CD4-positive, CD25-positive, alpha-beta regulatory T cell (primary cell): ENCODE measurements at places on chromosomes 2 and 18.

DNA sequence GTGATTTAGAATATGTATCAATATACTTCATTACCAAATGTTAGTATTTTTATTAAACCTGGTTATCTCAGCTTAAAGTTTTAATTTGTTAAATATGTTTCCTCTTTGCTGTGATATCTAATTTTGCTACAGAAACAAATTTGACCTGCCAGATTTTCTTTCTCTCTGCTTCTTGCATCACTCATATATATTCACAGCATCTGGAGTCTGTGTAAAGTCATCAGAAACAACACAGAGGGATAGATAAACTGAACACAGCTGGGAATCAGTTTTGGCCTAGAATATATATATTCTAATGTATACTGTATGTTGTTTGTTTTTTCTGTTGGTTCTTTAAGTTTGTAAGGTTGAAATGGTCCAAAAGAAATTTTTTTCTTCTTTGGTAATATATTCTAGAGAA is 8.5 kb downstream of the PSMD14 start:
- H3K4me3 ChIP-seq = no peak overlapping the region
- DNase-seq = no peak
- no peak overlapping the region for H3K27ac ChIP-seq
- no peaks in the 10 kb centered on the region for H3K27me3 ChIP-seq

GRCh38 chr2:37111958-37112357 is 27.6 kb downstream of the GPATCH11 start:
- H3K4me3 ChIP-seq = no peak overlapping the region
- no peaks in the 10 kb centered on the region for H3K27me3 ChIP-seq
- H3K27ac ChIP-seq = no peak overlapping the region
- DNase-seq = no peak

GRCh38 chr2:218877891-218878290 is 2.8 kb upstream of the WNT10A start:
- DNase-seq = no peak
- peaks cover 9% of the 10 kb centered on the region for H3K27me3 ChIP-seq
- H3K27ac ChIP-seq = no peak overlapping the region
- H3K36me3 ChIP-seq = no peaks in the 10 kb centered on the region
- no peak overlapping the region for H3K4me3 ChIP-seq
- H3K4me1 ChIP-seq = peaks cover 54% of the 10 kb centered on the region

DNA sequence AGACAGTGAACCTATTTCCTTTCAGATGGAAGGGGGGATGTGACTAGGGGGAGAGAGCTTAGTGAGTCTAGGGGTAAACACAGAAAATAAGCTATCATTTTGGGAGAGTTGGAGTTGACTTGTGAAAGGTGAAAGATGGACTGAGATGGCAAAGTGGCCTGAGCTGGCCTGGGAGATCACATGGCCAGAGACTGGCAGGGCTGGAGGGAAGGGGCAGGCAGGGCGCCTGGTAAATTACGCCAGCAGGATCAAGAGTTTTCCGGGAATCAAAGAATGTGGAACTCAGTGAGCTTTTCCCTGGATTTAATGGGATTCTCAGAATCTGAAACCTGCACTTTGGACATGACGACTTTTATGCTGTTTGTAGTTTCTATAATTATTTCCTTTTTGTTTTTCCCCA is 841 bp upstream of the CFAP65 start:
- no peak overlapping the region for H3K27ac ChIP-seq
- H3K27me3 ChIP-seq = peaks cover 32% of the 10 kb centered on the region
- H3K36me3 ChIP-seq = no peaks in the 10 kb centered on the region
- peaks cover 4% of the 10 kb centered on the region for H3K4me1 ChIP-seq
- no peak for DNase-seq

GRCh38 chr2:115162494-115163293 is 720.3 kb downstream of the DPP10 start:
- H3K4me1 ChIP-seq = no peaks in the 10 kb centered on the region
- H3K27me3 ChIP-seq = peaks cover 4% of the 10 kb centered on the region
- no peak for DNase-seq

GRCh38 chr2:88159955-88160415 is 10.2 kb upstream of the THNSL2 start:
- no peak overlapping the region for H3K4me3 ChIP-seq
- H3K27me3 ChIP-seq = no peaks in the 10 kb centered on the region
- no peaks in the 10 kb centered on the region for H3K36me3 ChIP-seq
- no peaks in the 10 kb centered on the region for H3K4me1 ChIP-seq

GRCh38 chr2:150012986-150013385 is 425.4 kb upstream of the MMADHC start:
- H3K27ac ChIP-seq = no peak overlapping the region
- no peak overlapping the region for H3K4me3 ChIP-seq
- no peaks in the 10 kb centered on the region for H3K4me1 ChIP-seq
- H3K36me3 ChIP-seq = no peaks in the 10 kb centered on the region
- no peak for DNase-seq

DNA sequence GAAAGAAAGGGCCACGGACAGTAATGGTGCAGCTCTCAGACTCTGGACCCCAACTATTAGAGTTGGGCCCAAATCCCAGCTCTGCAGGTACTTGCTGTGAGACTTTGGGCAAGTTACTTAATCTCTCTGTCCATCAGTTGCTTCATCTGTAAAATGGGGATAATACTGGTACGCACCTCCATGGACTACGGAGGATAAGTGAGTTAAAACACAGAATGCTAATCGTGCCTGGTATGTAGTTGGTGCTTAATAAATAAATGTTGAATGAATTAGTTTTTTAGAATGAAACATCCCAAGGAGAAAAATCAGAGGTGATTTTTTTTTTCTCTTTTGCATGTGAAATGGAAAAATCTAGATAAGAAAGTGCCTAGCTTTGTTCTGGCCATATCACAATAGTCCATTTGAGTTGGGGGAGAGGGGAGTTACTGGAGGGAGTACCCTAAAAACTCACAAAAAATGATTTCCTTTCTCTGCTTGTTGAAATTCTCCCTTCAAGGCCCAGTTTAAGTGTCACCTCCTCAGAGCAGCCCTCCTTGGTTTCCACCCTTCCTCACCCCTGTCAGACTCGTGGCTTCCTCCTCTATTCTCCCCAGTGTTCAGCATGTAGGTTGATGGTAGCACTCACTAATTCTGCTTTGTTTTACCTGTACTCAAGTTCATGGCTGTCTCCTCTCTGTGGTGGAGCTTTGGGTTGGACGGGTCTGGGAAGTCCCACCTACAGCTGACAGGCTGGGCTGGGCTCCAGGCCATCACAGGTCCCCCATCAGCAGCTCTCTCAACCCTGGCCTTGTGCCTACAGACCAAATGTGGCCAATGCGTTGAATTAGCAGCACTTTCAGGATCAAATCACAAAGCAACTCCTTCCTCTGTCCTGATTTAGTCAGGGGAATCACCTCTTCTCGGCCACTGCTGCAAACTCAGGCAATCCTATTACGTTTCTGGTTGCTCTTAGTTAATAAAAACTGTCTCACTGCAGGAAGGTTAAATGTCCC is 92.8 kb upstream of the TAF1B start:
- no peaks in the 10 kb centered on the region for H3K27me3 ChIP-seq
- H3K4me1 ChIP-seq = peaks cover 29% of the 10 kb centered on the region
- DNase-seq = peak; percentile 37
- no peak overlapping the region for H3K4me3 ChIP-seq

- no peaks in the 10 kb centered on the region for H3K4me1 ChIP-seq
- no peak overlapping the region for H3K27ac ChIP-seq
- H3K27me3 ChIP-seq = no peaks in the 10 kb centered on the region
- no peak overlapping the region for H3K4me3 ChIP-seq
Measured at GRCh38 chr2:238914648-238915015, 66.7 kb downstream of the TWIST2 start.

DNA sequence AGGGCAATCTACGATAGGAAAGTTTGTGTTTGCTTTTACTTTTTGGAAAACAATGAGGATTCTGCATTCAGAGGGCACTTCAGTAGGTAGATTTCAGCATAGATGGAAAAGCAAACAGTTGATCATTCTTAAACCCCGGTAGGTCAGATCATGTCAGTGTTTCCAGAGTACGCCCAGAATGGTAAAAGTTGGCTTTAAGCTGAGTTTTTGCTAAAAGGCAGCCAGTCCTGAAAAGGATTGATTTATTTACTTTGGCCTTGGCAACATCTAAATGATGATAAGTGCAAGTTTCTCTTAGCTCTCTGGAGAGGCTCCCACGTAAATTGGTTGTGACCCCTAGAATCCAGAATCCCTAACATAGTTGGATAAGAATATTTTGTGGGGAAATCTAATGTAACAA is 168.0 kb downstream of the DIS3L2 start:
- no peaks in the 10 kb centered on the region for H3K4me1 ChIP-seq
- no peak for DNase-seq
- H3K27ac ChIP-seq = no peak overlapping the region
- H3K4me3 ChIP-seq = no peak overlapping the region
- H3K27me3 ChIP-seq = no peaks in the 10 kb centered on the region

DNA sequence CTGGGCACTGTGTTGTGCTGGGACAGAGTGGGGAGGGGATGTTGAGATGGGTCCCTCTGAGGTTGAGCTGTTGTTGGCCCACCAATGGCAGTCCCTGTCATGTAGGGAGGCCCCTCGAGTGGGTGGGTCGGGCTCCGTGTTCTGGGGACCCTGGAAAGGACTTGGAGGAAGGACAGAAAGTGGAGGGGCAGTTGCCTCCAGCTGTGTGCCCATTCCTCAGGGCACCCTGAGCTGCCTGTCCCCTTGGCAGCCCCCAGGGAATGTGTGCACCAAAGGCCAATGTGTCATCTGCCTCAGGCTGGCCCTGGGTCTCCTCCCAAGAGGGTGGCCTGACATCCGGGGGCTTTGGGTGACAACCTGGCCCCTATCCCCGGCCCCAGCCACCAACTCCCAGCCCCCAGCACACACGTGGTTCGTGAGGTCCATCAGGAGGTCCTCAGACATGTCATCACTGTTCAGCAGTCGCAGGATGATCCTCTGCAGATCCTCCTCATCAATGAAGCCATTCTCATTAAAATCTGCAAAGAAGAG is 57.7 kb downstream of the CIB4 start:
- H3K4me1 ChIP-seq = no peaks in the 10 kb centered on the region
- no peaks in the 10 kb centered on the region for H3K27me3 ChIP-seq
- H3K36me3 ChIP-seq = no peaks in the 10 kb centered on the region
- no peak overlapping the region for H3K4me3 ChIP-seq
- no peak for DNase-seq
